ENCODE measurements at places on chromosomes 7 and 10.

GRCh38 chr7:78311181-78311580 is 512.6 kb downstream of the PHTF2 start:
- no peak for DNase-seq

GRCh38 chr10:50346942-50347341 is 95.6 kb upstream of the ASAH2 start:
- no peak for DNase-seq

- DNase-seq = no peak
These were observed 303.8 kb upstream of the ZMIZ1 start for GRCh38 chr10:78764846-78765430.

DNA sequence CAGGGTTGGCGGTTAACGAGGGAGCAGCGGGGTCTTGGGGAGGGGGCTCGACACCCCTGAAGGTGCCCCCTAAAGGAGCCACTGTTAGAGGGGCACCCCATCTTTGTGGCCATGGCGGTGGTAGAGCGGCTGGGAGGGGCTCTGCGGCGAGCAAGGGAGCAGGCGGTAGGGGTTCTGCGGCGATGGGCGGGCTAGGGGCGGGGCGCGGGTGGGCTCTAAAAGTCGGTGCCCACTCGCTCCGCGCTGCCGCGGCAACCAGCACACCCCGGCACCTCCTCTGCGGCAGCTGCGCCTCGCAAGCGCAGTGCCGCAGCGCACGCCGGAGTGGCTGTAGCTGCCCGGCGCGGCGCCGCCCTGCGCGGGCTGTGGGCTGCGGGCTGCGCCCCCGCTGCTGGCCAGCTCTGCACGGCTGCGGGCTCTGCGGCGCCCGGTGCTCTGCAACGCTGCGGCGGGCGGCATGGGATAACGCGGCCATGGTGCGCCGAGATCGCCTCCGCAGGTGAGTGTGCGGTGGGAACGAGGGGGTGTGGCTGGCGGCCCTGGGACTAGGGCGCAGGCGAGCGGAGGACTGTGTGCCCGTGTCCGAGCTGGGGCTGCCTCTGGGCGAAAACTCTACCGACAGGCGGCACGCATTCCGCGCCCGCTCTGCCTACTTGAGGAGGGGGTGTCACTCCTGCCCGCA is at the start of gene MEST:
MEST (plus strand) TSS at position 245 of the 682 bp plus-strand sequence; CDS start at position 474, 229 bp downstream.
- no peak for DNase-seq

- no peak for DNase-seq
These were observed 22.4 kb downstream of the ZNF33A start for GRCh38 chr10:38032886-38033285.

GRCh38 chr10:33812586-33812985 is 478.1 kb upstream of the NRP1 start:
- no peak for DNase-seq

GRCh38 chr10:36141856-36142560 is 499.9 kb upstream of the FZD8 start:
- DNase-seq = peak; percentile 10

DNA sequence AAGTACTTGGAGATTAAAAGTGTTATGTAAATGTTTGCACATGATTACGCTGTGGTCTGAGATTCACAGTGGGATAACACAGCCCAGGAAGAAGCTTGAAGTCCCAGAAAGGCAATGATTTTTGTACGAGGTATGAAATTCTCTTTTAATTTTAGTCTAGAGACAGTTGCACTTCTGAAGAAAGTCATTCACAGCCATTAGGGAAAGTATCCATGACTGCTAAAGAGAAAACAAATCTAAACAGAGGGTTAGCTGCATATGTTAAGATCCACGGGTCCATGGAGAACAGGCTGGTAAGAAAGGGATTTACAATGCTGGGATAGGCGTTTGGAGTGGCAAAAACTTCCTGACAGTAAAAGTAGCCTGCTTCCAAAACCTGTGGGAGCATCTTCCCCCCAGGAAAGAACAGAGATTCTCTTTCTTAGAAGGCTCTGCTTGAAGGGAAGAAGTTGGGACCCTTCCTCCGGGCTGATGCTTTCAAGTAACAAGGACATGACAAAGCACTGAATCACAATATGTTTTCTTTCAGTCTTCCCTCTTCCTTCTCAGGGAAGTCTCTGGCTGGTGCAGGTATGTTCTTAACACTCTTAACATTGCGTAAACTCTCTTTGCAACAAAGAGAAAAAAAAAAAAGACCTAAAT is 220.8 kb upstream of the CELF2 start:
- peak; percentile 30 for DNase-seq

GRCh38 chr7:103077318-103077717 is 2.4 kb downstream of the ARMC10 start:
- DNase-seq = no peak

- no peak for DNase-seq
These were observed 90.1 kb downstream of the ZNF33B start for GRCh38 chr10:42548254-42548653.

- no peak for DNase-seq
These were observed 5.6 kb downstream of the DENND11 start for GRCh38 chr7:141696348-141696747.
